ENCODE measurements at places on chromosomes 11 and 22.

DNA sequence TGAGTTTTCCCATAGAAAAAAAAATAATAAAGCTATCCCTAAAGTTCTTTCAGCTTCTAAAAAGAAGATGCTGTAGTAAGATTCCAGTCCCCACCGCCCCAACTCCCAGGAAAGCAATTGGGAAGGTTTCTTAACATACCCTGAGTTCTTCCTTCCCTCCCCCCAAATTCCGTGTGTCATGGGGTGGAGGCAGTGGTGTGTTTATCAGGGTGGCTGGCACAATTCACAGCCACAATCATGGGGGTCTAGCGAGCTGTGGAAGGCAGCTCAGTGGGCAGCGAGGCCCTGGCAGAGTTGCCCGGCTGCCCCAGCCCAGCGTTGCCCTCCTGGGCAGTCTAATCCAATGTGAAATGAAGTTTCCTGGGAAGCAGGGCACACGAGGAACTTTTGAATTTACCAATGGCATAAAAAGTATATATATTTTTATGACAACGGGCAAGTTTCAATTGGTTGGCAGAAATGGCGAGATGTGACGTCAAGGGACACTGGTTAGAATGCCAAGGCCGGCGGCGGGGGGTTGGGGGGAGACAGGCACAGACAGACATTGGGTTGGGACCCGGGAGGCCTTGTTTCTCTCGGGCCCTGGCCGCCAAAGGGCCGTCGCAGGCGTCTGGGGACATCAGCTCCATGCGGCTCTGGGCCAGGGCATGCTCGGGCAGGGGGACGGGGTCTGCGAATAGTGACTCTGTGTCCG lies 80.7 kb upstream of the PPARA start:
- peak; percentile 56 for DNase-seq

- DNase-seq: no peak
Observed at GRCh38 chr11:66477263-66478201, 2.7 kb upstream of the DPP3 start.

DNA sequence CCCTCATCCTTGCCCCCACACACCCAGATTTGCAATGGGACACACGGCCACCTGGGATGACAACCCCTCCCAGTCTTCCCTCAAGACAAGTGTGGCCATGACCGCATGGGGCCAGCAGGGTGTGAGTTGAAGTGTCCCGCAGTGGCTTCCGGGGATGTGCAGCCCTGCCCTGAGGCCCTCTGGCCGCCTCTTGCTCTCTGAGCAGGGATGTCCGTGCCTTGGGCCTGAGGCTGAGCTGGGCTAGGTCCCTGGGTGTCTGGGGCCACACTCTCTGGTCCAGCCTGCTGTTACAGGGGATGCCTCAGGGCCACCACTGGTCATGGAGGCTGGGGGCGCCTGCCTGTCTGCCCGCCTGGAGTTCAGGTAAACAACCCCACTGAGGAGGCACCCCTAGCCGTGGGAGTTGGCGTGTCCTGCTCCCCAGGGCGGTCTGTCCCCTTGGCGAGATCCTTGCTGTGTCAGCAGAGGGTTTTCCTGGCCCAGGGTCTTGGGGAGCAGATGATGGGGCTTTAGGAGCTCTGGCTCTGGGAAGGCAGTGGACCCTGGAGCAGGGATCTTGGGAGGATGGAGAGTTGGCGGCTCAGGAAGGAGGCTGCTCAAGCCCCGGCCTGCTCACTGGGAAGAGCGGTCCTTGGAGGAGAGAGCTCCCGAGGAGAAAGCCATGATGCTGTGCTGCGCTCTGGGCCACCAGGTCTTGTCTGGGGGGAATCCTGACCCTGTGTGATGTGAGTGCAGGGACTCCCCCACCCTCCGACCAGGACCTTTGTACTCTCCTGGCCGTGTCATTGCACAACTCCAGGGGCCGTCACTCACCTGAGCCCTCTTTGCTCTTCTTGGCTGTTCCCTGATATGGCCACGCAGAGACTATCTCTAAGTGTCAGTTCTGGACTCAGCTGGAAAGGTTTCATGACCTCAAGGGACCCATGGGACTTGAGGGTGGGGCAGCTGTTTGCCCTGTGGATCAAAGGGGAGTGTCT lies 67.9 kb downstream of the KCNQ1 start:
- no peak for DNase-seq

DNA sequence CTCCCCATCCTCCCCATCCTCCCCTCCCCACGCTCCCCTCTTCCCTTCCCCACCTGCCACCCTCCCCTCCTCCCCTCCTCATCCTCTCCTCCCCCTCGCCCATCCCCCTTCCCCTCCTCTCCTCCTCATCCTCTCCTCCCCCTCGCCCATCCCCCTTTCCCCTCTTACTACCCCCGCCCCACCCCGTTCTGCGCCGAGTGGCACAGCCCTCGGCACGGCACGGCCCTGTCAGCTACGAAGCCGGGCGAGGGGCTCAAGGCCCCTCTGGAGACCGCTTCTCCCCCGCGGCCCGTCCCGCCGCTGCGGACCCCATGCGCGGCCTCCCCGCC lies 449.9 kb downstream of the OPCML start:
- no peak for DNase-seq

DNA sequence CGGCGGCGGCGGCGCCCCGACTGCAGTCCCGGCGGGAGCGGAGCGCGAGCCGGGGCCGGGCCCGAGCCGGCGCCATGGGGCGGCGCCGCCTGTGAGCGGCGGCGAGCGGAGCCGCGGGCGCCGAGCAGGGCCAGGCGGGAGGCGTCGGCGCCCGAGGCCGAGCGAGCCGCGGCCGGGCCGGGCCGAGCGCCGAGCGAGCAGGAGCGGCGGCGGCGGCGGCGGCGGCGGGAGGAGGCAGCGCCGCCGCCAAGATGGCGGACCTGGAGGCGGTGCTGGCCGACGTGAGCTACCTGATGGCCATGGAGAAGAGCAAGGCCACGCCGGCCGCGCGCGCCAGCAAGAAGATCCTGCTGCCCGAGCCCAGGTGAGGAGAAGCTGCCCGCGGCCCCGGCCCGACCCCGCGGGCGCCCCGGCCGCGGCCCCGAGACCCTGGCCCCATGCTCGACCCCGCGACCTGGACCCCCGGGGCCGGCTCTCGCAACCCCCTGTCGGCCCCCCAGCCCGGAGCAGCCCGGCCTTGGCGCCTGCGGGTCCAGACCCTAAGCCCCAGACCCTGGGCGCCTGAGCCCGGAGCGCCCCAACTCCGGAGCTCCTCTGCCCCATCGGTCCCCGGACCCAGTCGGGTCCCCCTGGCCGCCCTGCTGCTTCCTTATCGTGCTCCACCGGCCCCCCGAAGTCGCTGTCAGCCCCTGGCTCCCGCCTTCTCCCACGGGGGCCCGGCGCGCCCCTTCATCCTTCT lies at the start of gene GRK2:
GRK2 (plus strand) TSS at position 25 of the 739 bp plus-strand sequence; CDS start at position 252, 227 bp downstream.
- peak; percentile 47 for DNase-seq

DNA sequence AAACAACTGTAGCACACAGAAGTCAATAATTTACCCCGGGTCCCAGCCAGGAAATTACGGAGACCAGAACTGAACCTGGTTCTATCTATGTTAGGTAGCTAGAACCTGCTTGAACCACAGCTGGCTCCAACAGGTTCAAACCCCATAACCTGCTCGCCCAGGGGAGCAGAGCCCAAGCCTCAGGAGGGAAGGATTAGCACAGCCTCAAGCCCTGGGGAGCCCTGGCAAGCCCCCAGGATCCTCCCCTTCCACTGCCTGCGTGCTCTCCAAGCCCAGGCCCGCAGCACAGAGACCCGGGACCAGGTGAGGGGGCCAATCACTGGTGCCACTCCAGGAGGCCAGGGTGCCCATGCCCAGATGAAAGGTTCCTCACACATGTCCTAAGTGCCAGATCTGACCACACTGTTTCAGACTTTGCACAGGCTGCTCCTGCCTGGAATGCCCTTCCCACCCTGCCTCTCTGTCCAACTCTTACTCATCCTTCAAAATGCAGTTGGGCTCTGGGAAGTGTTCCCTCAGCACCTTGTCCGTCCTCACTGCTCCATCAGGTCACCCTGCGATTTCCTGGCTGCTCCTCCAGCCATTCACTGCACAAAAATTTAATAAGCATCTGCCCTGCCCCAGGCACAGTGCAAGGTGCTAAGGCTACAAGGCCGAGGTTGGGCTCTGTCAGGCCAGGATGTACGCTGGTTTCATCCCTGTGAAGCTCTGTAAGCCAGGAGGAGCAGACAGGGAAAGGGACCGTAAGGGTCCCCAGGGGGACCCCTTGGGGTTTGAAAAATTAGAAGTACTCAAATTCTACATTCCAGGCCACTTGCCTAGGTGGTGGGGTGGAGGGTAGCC lies 32.2 kb downstream of the ARRB1 start:
- no peak for DNase-seq

DNA sequence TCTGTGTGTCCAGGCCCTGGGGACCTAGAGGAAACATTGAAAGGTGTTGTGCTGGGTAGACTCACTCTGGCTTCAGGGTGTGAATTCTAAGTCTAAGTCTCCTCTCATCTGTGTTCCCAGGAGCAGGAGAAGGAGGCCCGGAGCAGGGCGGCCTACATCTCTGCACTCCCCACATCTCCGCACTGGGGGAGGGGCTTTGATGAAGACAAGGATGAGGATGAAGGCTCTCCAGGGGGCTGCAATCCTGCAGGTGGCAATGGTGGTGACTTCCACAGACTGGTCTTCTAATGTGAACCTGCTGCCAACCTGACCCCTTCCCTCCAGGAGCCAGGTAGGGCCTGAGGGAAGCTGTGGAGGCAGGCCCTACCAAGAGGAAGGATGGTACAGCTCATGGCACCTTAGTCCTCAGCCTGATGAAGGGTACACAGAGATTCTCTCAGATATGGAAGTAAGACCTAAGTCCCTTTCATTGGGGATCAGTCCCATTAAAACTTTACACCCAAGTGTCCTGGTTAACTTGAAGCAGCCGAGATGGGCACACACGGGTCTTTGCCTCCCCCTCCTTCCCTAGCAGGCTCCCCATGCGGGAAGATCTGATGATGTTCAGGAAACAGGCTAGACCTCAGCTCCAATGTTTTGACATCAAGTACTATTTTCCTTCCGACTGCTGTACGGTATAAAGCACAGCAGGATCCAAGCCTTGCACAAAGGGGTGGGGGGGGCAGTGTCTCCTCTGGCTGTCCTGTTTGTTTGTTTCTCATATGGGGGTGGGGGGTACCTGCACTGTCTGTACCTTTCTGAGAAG lies 25.0 kb downstream of the USP35 start:
- DNase-seq: no peak
